SJSA1 (cell line): ENCODE measurements at places on chromosomes 7 and 10.

- DNase-seq, result peak; percentile 90
- H3K4me1 ChIP-seq, result peaks cover 45% of the 10 kb centered on the region
- no peaks in the 10 kb centered on the region for H3K27me3 ChIP-seq
- H3K36me3 ChIP-seq, result no peaks in the 10 kb centered on the region
Observed at GRCh38 chr10:89515031-89515841, 20.2 kb downstream of the SLC16A12 start.

DNA sequence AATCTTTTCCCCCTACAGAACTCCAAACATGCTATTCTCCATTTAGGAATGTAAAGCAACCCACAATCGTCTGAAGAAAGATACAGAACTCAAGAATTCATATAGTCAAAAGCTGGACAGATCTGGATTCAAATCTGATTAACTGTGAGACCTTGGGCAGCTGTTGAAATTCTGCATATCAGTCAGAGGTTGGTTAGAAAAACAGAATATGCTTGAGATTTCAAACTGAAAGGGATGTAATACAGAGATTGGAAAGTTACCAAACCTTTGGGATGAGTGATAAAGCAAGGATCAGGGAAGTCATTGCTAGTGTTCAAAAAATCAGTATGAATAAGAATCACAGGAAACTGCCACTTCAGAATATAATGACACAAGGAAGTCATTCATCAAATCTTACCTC lies 406.6 kb downstream of the HTR7 start:
- H3K4me1 ChIP-seq, result 0 out of 2 replicates have a peak, but pooled peaks cover 7% of the 10 kb centered on the region
- no peak for DNase-seq

DNA sequence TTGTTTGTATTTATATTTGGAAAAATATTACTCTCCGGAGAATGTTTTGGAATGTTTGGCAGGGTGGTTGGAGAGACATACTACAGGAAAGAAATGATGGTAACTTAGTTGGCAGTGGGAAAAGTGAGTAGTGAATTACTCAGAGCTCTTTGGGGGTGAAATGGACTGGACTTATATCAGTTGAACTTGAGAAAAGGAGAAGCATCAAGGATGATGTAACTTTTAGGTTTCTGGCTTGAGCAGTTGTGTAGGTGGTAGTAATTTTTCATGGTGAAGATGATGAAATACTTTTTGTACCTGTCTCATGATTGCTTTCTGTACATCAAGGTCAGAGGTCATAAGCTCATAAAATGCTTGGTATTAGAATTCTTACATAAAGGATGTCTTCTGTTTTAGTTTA lies 617.2 kb downstream of the AUTS2 start:
- no peaks in the 10 kb centered on the region for H3K27me3 ChIP-seq
- H3K4me3 ChIP-seq, result no peak overlapping the region
- no peak for DNase-seq
- no peaks in the 10 kb centered on the region for H3K36me3 ChIP-seq
- H3K4me1 ChIP-seq, result no peaks in the 10 kb centered on the region

DNA sequence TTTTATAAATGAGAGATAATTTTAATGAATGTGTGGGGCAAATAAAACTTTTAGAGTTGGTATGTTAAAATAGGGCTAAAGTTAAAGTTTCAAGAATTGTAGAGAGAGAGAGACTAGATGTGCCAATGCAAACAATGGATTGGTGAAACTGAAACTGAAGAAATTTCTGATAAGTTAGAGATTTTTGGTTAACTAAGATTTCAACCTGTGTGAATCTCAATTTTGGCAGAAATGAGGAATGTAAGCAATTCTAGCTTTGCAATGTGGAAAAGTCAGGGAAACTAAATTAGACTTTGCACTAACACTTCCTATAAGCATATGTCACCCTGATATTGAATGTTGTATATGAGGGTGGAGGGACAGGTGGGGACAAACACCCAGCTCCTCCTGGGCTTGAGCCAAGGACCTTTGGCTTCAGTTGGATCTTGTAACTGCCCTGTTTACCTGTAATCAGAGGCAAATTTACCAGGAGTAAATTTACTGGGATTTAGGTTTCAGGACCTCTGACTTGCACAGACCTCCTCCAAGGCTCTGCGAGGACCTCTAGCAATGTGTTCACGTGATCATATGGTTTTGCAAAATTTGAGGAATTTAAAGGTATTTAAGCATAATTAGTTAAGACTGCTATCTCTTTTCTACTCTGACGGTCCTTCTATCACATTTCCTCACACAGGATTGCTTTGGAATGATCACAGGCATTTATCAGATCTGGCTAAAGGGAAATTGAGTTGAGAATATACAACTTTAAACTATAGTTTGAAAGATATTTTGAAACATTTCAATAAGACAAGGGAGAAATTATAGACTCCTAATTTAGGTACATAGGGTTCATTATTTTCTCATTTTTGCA lies 33.1 kb upstream of the RPA3 start:
- no peak for DNase-seq
- H3K4me1 ChIP-seq, result no peaks in the 10 kb centered on the region
- H3K27me3 ChIP-seq, result no peaks in the 10 kb centered on the region
- no peak overlapping the region for H3K4me3 ChIP-seq

DNA sequence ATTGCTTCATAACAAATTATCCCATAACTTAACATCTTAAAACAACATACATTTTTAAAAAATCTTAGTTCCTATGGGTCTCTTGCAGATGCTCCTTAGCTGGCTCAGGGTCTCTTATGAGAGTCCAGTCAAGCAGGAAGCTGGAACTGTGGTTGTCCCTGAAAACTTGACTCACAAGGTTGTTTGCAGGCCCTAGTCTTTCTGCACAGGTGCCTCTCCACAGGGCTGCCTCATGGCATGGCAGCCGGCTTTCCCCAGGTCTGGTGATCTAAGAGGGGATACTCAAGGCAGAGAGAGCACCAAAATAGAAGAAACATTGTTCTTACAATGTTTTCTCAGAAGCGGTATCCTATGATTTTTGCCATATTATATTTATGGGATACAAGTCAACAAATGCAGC lies 127.1 kb downstream of the CDK14 start:
- no peak overlapping the region for H3K27ac ChIP-seq
- DNase-seq, result no peak
- no peaks in the 10 kb centered on the region for H3K36me3 ChIP-seq
- no peak overlapping the region for H3K4me3 ChIP-seq
- H3K4me1 ChIP-seq, result peaks cover 21% of the 10 kb centered on the region
- no peaks in the 10 kb centered on the region for H3K27me3 ChIP-seq

DNA sequence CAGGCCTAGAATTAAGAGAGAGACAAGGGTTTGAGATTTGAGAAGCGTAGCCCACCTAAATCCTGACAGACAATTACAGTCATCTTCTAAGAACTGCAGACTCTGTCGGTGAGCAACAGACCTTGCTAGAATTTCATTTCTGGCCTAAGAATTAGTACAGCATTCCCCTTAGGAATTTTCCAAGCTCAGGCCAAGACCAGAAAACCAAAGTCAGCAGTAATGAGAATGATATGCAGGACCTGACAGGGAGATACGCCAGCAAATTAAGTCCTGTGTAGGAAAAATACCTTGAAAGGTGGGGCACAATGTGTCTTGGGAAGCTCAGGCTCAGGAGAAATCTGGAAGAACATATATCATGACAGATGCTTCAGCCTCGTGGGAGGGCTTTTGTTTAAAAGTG lies 52.7 kb upstream of the HERPUD2 start:
- H3K27me3 ChIP-seq, result no peaks in the 10 kb centered on the region
- no peaks in the 10 kb centered on the region for H3K4me1 ChIP-seq
- no peak for DNase-seq
